Non-pigmented ciliary epithelial cell (primary cell): ENCODE measurements at places on chromosomes 16 and 17.

DNA sequence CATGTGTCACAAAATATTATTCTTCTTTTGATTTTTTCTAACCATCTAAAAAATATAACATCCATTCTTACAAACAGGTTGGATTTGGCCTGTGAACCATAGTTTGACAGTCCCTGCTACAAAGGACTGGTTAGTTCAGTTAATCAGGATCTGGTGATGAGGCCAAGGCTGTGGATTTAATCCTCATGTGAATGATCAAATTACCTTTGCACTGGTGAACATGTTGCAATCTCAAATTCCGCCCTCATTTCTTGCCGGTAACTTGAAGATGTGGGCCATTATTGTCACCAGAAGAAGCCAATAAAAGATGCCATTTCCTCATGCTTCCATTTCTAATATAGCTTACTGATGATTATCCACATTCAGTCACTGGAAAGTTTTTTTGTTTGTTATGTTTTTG lies 35.3 kb upstream of the YPEL2 start:
- DNase-seq, result no peak

GRCh38 chr16:29927070-29927905 lies 1.3 kb upstream of the KCTD13 start:
- DNase-seq, result no peak

GRCh38 chr16:23395732-23396131 lies 57.3 kb downstream of the COG7 start:
- no peak for DNase-seq

- DNase-seq, result no peak
Observed at GRCh38 chr17:50872710-50873424, 6.7 kb upstream of the TOB1 start.

- no peak for DNase-seq
Observed at GRCh38 chr16:31143011-31143693, 6.7 kb downstream of the PRSS36 start.

DNA sequence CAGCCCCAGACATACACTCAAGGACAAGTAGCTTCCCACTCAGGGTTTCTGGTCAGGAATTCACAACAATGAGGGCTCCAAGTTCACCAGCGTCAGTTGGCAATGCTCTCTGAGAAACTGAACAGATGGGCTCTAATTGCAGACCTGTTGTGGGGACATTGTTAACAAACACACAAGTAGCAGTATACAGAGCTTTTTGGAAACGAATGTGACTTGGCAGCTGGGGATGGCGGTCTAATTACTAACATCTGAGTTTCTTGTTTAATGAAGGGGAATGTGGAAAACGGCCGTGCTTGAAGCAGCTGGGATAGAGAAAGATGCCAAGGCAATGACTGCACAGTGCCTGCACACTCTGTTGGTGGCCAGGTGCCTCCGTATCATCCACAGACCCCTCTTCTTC lies 316.1 kb upstream of the IRX3 start:
- DNase-seq, result no peak
